Amniotic epithelial cell (primary cell): ENCODE measurements at places on chromosomes 3 and 15.

- DNase-seq = no peak
Measured at GRCh38 chr3:127068111-127068810, 85.3 kb downstream of the PLXNA1 start.

DNA sequence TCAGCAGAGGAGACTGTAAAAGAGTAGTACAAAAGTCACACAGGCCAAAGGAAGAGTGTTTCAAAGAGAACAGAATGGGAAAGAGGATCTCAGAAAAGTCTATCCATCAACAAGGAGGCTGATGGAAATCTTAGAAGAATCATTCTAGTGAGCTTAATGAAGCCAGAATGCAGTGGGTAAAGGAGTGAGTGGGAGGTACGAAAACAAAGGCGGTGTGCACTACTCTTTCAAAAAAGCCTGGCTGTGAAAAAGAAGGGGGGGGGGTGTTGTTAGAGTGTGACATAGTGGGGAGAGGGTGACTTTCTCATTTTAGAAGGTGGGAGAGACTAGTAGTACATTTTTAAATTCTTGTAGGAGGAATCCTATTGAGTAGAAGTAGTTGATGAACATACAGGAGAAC, 11.7 kb downstream of the PAQR9 start:
- no peak for DNase-seq

DNA sequence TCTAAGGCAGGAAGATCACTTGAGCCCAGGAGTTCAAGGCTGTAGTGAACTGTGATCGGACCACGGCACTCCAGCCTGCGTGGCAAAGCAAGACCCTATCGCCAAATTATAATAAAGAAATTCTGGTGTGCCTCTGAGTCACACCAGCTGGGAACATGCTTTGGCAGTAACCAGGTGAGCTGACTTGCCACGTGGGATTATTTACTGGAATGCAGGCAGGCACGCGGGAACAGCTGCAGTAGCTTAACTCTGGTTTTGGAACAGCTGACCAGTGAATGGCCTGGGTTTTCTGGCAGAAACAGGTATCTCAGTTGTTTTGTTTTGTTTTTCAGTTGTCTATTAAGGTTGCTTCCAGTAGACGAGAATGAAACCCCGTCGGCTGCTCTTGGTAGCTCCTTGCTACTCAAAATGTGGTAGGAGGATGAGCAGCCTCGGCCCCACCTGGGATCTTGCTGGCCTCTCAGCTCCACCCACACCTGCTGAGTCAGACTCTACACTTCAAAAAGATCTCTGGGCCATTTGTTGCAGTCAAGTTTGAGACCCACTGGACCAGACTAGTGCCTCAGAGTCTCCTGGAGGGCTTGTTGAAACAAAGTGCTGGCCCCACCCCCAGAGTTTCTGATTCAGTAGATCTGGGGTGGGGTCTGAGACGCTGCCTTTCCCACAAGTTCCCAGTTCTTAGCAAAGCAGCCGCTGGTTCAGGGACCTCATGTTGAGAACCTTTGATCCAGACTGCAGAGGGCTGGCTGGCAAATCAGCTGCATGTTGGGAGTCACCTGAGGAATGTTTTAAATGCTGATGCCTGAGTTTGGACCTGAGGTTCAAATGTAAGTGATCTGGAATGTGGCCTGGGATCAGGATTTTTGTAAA, 26.6 kb downstream of the IDH2 start:
- no peak for DNase-seq

GRCh38 chr3:72231439-72232196, 446.7 kb upstream of the PROK2 start:
- no peak for DNase-seq
